CD4-positive, alpha-beta T cell treated with Interleukin-6 for 4 hours (primary cell): ENCODE measurements at places on chromosomes 5 and 9.

DNA sequence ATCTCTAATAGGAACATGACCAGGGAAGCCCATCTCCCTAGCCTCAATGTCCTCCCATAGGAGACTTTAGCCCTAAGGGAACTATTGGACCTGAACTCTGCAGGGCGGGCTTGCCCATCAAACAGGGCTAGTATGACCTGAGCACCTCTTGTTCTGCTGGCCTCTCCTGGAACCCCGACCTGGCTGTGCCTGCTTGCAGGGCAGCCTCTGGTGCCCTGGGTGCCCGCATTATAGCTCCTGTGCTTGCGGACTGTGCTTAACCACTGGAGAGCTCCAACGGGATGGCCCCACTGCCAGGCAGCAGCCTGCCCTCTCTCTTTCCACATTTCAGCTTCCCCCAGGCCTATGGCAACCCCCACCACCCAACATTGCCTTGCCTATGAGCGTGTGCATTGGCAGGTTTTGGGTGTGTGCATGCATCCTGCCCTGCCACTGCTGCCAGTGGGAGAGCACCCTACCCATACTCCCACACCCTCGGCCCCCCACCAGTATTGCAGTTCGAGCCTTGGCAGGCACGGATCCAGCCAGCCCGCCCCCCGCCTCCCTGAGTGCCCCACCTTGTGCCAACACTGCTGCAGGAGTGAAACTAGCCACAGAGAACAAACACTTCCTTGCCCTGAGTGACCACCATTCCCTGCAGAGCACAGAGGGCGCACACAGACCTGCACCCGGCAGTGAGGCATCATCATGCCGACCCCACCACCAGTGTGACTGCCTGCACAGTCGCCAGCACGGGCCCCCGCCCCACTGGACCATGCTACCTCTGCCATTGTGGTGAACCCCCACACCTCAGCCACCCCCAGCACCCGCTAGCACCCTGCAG, 1123.8 kb upstream of the CDH6 start:
- DNase-seq: peak; percentile 0

DNA sequence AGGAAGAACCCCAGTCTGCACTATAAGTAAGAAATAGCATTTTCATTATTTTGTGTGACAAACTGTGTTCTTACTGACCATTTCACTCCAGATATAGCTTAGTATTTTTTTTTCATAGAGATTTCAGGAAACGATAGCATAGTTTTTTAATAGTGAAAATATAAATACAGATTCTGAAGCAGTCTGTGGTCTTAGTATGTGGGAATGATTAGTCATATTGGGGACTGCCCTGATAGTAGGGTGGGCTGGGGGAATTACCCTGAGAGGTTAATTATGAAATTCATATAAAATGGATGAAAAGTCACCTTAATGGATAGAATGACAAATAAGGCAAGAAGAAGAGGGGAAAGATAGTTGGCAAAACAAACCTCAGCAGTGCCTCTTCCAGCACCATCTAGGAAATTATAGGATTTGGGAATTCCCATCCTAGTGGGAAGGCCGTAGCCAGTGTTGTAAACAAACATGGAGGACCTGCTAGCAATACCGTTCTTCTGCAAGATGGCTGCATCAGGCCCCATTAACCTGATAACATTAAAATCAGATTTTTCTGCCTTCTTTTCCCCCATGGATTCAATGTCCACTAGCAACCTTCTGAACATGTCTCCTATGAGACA, 23.7 kb upstream of the NR3C1 start:
- no peak for DNase-seq

DNA sequence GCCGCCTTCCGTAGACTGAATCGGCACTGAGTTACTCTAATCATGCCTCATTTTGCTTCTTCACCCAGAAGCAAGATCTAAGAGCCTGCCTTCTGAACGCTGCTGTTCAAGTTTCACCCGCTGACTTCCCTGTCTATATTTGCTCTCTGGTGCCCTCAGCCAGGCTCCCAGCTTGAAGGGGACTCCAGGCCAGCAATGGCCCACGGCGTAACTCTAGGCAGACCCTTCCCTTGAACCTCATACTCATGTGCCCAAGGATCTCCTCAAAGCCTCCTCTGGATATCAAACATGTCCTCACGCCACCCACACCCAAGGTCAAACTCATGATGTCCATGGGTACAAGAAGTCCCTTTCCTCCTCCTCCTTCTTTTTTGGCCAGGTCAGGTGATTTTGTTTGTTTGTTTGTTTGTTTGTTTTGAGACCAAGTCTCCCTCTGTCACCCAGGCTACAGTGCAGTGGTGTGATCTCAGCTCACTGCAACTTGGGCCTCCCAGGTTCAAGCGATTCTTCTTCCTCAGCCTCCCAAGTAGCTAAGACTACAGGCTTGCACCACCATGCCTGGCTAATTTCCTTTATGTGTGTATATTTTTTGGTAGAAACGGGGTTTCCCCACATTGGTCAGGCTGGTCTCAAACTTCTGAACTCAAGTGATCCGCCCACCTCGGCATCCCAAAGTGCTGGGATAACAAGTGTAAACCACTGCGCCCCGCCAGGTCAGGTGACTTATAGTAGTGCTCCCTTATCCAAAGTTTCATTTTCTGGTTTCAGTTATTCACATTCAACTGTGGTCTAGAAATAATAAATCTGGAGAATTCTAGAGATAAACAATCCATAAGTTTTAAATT, 239.0 kb downstream of the SYK start:
- DNase-seq: no peak

GRCh38 chr5:168604436-168604835, 25.3 kb upstream of the PANK3 start:
- no peak for DNase-seq

DNA sequence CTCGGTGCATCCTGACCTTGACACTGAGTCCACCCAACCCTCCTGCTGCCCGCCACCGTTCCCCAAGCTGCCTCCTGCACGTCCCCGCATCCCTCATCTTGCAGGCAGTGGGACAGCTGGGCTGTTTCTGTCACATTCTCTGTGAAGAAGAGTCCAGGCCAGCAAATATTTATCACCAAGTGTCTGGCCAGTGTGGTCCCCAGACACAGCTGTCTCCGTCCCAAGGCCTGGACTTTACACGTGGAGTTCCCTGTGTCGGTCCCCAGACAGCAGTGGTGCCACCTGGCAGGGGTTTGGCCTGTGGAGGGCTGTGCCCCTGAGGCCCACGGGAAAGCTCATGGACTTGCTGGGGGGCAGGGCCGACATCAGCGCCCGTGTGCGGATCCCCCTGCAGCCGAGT, 9.2 kb upstream of the SLC12A7 start:
- no peak for DNase-seq

DNA sequence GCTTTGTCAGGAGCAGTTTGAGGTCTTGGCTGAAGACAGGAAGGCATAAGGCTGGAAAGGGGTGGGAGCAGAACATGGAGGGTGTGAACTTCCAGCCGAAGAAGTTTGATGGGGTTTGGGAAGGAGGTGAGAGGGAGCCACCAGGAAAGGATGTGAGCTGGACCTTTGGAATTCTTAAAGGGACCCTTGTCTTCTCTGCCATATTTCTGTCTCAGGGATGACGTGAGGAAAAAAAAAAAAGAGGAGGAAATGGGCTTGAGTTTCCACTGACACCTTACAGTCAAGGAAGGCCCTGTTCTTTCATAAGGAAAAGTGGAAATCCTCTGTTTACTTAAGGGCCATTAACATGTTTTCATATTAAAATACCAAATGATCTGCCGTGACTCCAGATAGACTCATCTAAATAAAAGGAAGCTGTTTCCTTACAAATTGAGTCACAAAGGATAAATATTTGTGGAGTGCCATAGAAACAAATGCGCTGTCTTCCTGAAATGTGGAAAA, 132.1 kb downstream of the PALM2AKAP2 start:
- no peak for DNase-seq

DNA sequence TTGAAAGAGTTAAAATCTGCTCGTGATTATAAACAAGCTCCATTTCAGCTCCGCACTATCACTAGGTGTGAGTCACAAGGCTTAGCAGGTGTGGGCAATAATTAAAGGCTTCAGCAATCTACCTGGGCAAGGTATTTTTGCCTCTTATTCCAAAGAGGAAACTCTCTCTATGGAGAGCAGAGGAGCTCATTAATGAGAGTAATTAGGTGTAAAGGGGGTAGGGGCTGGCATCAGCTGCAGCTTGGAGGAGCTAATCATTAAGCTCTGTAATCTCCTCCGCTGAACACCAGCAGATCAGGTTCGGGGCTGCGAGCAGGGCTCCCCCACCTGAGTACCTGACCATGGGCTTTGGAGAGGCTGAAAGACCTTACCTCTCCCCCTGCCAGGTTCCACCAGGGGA, 129.2 kb downstream of the CRB2 start:
- DNase-seq: no peak

DNA sequence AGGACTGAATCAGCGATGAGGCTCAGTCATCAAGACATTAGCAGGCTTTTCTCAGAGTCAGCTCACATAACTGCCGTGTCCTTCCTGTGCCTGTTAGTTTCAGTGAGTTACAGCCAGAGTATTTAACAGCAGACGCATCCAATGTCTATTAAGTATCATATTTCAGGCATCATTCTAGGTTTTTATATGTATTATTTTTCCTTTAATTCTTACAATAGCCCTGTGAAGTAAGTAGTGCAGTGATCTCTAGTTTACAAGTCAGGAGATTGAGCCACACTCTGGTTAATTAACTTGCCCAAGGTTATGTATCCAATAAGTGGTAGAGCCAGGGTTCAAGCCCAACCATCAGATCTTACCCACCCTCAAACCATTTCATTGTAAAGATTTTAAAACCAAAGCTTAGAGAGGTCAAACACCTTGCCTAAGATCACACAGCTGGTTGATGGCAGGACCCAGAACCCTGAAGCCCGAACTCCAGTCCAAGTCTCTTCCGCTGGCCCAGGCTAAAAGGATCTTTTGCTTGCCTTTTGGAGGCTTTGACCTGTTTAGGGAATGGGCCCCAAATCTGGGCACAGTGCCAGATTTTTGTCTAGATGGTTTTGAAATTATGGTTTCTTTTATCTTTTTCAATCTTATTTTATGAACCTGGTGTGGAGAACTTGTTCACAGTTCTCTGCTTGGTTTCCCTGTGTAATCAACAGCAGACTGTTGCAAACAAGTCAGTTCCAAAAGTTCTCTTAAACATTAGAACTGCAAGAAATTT, 261.2 kb upstream of the CLINT1 start:
- no peak for DNase-seq

DNA sequence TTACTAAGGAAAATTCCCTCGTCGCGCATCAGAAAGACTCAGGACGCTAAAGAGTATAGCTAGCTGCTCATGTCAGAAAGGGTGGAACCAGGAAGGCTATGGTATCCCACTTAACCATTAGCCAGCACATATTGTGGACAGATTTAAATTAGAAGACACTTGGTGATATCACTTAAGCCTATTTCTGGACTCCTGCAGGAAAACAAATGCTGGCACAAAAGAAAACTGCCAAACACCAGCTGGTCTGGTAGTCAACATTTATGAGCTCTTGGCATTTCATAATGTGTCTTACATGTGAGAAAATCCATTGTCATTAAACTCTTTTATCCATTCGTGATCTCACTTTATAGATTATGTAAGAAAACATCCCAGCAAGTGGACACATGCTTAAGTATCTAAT, 377.4 kb downstream of the PTPRD start:
- no peak for DNase-seq

- no peak for DNase-seq
Observed at GRCh38 chr9:137752426-137752825, 125.2 kb upstream of the CACNA1B start.

DNA sequence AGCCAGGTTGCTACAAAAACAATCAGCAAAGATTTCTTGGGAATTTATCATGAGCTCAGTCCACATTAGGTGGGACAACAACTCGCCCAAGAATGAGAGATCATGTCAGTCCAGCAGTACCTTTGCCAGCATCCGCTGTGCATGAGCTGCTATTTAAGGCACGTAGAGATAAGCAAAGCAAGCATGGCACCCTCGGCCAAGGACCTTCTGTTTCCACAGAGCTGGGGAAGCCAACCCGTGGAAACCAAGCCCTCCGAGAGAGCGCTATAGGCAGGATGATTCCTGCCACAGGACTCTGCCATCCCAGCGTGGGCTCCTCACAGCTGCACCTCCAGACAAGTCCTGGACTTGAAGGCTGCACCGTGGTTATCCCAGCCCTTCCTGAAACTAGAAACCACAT, 189.5 kb upstream of the PPP1R26 start:
- no peak for DNase-seq

DNA sequence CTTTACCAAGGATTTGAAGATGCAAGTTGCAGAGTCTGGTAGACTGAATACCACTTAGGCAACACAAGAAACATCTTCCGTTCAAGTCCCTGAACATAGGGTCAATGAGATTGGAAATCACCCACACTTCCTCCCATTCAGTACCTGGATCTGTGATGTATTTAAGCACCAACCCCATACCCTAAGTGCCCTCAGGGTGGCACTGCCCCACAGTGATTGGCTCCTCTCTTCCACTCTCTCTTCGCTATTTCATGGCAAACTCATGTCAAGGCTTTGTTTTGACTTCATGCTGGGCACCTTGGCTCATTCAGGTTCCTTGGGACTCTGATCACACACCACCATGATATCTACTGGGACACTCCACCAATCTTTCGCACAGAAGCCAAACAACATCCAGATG, 53.7 kb downstream of the GGTA1 start:
- no peak for DNase-seq

DNA sequence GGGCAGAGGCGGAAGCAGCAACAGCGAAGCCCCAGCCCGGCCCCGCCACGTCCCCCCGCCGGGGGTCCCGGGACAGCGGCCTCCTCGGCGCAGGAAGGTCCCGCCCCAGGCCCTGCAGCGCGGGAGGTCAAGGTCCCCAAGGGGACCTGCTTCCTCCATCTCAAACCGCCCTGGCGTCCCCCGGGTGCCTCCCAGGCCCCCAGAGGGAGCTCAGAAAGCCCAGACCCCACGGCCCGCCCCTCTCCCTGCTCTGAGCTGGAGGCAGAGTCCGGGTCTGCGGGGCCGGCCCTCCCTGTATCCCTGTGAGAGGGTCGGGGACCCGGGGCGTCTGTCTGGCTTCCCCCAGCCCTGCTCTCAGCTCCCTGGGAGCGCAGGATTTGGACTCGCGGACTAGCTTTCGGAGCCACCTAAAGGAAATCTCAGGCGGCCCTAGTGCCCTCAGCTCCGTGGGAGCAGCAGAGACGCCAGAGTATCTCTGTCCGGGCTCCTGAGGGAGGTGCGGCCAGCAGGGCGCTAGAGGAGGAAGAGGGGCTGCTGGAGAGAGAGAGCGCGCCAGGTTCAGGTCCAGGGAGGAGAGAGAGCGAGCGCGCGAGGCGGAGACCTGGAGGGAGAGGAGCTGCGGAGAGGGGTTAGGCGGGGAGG, 30.7 kb downstream of the EXOC3 start:
- peak; percentile 35 for DNase-seq

DNA sequence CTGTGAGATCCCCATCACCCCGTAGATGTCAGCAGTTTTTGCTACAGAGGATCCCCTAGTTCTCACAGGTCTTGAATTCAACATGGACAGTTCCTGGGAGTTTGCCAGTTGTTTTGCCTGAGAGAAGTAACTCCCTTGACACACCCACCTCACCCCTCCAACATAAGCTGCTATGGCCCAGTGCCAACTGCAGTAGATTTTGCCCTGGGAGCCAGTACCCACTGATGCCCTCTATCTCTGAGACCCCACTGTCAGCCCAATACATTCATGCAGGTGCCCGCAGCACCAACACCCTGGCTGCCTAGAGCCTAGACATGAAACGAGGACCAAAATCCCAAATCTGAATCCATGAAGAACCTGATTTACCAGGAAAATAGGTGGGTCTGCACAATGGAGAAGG, 583.9 kb upstream of the CTNND2 start:
- DNase-seq: no peak
